Fibroblast of mammary gland (primary cell): ENCODE measurements at places on chromosomes 12 and 14.

DNA sequence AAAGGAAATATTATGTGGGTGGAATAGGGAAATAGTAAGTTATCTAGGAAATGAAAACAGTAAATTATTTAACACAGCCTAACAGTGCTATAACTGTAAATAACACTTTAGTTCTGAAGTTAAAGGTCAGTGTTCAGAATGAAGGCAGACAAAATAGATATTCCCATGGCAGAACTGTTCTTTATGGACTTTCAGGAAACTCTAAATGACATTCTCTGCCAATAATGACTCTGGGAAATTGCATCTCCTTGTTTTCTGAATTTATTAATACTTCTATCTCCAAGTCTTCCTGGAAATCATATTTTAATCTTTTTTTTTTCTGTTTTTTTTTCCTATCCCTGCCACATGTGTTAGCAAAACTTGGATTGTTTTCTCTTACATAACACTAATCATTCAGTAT is 101.4 kb downstream of the PDE3A start:
- DNase-seq = no peak

DNA sequence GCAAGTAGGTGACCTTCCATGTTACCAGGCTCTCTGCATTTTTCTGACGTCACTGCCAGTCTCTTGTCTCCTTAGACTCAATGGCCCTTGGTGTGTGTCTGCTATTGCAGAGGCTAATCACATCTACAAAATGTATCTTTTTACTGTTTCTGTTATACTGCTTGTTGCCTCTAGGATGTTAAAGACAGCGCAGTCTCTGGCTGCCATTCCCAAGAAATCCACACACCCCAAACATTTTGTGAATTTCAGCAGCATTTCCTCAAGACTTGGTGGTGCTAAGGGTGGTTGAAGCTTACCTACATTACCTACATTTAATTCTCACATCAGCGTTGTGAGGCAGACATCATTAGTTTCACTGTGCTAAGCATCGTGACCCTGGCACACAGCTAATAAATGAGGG is 87.2 kb downstream of the C12orf75 start:
- DNase-seq = no peak

DNA sequence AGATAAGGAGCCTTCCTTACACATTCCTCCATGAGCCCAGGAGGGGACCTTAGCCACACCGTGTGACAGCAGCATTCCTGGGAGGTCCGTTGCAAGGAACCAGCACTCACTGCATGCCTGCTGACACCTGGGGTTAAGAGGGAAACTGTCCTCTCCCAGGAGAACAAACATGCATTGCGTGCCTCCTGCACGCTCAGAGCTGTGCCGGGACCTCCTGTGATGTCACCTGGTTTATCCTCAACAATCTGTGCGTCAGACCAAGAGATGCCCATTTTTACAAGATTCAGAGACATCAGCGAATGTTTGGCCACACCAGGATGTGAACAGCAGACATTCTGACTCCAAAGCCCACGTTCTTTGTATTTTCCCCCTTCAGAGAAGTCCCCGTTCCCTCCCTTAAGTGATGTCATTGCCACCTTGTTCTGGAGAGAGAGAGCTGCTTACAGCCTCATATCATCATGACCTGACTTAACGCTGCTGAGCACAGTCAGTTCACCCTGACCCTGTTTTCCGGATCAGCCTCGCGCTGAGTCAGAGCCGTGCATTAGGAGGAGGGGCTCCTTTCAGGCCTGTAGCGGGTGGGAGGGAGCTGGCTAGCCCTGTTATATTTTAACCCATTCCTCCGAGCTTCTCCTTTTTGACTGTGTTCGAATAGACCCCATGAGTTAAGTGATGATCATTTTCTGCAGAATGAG is 36.2 kb downstream of the TMEM120B start:
- DNase-seq = peak; percentile 93

DNA sequence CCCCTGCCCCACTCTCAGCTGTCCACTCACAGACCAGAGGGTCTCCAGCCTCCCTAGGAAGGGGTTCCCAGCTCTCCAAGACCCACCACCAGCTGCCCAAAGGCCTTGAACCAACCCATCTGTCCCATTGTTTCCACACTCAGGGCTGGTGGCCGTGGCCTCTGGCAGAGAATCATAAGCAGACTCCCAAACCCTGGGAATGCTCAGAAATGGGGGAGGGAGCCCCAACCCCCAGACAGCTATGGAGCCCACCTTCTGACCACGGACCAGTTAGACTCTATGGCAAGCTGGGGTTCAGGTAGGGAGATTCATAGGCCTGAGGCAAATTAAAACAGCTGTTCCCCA is 280.0 kb downstream of the DPF3 start:
- DNase-seq = no peak

DNA sequence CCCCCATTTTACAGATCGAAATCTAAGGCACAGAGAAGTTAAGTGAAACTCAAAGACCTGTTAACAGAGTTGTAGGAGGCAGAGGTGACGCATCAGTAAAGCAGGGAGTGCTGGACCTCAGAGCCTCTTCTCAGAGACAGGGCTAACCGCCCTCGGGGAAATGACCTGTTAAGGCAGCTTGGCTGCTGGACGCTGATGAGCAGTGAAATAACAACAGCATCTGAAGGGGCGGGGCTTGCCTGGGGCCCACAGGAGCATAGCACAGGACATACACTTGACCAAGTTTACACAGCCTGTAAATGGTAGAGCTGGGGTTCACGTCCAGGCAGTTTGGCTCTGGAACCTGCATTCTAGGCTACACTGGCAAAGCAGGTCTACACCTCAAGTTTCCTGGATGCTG is 39.3 kb downstream of the LRTM2 start:
- DNase-seq = peak; percentile 14

GRCh38 chr14:103512701-103513611 is 9.7 kb downstream of the CKB start:
- DNase-seq = peak; percentile 80

GRCh38 chr12:21337959-21338744 is 3.4 kb upstream of the SLCO1A2 start:
- DNase-seq = no peak

DNA sequence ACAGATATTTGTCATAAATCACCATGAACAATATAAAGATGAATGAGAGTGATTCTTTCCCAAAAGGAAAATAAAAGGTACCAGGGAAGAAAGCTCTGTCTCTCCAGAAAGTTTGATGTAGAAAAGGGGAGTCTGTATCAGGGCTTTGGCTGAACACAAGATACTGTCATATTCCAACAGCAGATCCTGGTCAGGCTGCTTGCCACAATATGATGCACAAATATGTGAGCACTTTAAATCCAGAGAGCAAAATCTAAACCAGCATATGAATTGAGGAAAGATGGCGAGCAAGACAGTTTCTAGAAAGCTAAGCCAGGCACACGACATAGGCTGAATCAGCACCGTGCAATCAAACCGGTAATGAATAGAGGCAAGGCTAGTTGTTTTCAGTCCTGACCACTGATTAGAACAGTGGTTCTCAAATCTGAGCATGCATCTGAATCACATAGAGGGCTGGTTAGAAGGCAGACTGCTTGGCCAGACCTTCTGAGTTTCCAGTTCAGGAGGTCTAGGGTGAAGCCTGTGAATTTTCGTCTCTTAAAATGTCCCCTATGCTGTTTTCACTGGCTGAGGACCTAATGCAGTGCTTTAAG is 60.7 kb downstream of the PLCZ1 start:
- DNase-seq = peak; percentile 38

- no peak for DNase-seq
Observed at GRCh38 chr14:102373110-102373509, 10.4 kb downstream of the TECPR2 start.

- no peak for DNase-seq
Observed at GRCh38 chr12:120406553-120406952, 31.4 kb upstream of the COX6A1 start.

DNA sequence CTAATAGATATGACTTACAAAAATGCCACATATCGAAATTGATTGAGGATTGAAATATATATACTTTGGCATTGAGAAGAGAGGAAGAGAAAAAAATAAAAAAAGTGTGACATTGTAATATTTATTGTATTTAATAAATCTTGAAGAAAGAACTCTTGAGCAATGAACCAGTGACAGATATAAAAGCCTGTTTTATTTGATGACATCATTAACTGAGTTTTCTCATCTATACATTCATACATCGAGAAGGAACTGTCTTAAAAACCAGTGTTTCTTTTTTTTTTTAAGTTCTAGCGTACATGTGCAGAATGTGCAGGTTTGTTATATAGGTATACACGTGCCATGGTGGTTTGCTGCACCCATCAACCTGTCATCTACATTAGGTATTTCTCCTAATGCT is 368.2 kb downstream of the SNAPC1 start:
- no peak for DNase-seq

DNA sequence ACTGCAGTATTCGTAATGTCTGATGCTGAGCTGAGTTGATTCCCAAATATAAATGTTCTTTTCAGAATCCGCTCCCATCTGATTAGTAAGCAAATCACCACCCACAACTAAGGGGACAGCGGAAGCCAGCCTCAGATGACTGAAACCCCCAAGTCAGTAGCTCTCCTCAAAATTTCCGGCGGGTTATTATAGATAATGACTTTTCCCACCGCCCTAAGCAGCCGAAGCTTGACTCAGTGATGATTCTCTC is 469 bp upstream of the LRFN5 start:
- DNase-seq = no peak

DNA sequence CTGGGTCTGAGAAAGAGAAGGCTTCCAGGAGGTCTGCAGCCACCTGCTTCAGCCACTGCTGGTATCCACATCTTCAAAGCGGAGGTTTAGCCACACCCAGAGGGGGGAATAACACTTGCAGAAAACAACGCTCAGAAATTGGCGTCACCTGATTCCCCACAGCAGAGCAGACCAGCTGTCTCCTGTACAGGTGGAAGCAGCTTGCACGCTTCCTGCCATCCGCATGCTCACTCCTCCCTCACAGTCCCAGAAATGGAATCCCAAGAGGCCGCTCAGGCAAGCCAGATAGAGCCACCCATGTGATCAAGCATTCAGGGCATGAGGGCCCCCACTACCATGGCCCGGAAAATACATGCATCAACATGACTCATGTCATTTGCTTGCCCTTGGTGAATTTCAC is 112.2 kb upstream of the DIO3 start:
- no peak for DNase-seq

DNA sequence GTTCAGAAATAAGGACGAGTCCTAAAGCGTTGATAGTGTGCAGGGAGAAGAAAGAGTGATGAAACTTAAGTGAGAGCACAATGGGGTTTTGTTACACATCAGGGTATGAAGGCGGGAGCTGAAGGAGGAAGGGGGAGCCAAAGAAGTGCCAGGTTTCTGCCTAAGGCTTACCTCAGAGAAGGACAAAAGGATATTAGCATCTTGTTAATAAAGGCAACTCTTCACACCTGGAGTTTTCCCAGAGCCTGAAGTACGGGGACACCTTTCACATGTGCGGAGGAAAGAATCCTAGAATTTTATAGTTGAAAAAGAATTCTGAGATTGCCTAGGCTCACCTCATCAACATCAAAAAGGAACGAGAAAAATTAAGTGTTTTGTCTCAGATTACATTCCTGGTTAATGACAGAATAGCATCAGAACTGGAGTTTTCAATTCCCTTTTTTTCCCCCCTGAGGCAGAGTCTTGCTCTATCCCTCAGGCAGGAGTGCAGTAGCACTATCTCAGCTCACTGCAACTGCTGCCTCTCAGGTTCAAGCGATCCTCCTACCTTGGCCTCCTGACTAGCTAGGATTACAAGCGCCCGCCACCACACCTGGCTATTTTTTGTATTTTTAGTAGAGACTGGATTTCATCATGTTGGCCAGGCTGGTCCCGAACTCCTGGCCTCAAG is 2.2 kb upstream of the SAV1 start:
- no peak for DNase-seq

GRCh38 chr14:25759256-25759655 is 709.3 kb upstream of the STXBP6 start:
- no peak for DNase-seq

DNA sequence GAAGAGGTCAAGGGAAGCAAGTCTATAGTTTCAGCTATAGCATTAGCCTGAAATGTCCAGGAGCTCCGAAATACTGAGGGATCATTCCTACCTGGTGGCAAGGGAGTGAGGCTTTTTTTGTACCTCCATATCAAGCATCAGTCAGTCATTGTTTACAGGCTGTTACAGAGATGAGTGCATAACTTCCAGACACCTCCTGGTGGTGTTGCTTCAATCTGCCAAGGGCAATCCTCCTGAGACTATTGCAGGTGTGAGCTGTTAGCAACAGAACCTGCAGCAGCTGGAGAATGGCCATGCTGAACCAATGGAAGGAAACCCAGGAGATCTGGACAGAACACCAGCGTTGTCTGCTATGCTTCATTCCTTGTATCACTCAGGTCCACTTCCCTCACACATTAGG is 80.0 kb upstream of the SLC8A3 start:
- DNase-seq = no peak

GRCh38 chr14:105013150-105013785 is 7.6 kb downstream of the CDCA4 start:
- no peak for DNase-seq
